ENCODE measurements at places on chromosomes 6 and 20.

GRCh38 chr6:29131691-29132090 is 23.8 kb downstream of the OR2J3 start:
- no peak for DNase-seq

DNA sequence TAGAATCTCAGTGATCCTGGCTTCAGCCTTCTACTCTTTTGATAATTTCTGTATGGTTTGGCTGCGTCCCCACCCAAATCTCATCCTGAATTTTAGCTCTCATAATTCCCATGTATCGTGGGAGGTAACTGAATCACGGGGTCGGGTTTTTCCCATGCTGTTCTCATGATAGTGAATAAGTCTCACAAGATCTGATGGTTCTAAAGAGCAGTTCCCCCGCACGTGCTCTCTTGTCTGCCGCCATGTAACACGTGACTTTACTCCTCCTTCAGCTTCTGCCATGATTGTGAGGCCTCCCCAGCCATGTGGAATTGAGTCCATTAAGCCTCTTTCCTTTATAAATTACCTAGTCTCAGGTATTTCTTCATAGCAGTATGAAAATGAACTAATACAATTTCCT is 507.2 kb downstream of the CDH26 start:
- no peak for DNase-seq

GRCh38 chr6:111471533-111471932 is 11.5 kb downstream of the REV3L start:
- DNase-seq: no peak

DNA sequence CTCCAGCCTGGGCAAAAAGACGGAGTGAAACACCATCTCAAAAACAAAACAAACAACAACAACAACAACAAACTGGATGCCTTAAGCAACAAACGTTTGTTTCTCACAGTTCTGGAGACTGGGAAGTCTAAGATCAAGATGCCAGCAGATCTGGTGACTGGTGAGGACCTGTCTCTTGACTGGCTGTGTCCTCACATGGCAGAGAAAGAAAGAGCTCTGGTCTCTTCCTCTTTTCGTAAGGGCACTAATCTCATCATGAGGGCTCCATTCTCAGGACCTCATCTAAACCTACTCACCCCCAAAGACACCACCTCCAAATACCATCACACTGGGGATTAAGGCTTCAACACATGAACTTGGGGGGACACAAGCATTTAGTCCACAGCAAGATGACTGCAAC is 13.5 kb upstream of the GFOD1 start:
- DNase-seq: no peak

- DNase-seq: no peak
Observed at GRCh38 chr6:34551720-34552119, 4.4 kb downstream of the SPDEF start.

DNA sequence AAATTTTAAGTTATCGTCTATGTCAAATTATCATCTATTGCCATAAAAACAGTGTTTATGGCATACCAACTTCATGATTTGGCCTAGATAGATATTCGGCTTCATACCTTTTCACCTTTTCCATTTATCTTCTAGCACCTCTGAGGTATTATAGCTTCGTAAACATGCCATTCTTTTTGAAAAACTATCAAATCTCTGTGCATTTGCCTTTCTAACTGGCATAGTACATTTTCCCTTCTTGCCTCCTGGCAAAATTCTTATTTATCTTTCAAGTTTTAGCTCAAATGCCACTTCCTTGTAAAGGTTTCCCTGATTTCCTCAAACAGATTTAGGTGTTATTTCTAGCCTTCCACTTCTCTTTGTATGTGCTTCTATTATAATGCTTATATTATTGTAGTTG is 7.0 kb upstream of the REV3L start:
- no peak for DNase-seq

- DNase-seq: no peak
Observed at GRCh38 chr6:135546680-135547418, 49.3 kb upstream of the AHI1 start.

DNA sequence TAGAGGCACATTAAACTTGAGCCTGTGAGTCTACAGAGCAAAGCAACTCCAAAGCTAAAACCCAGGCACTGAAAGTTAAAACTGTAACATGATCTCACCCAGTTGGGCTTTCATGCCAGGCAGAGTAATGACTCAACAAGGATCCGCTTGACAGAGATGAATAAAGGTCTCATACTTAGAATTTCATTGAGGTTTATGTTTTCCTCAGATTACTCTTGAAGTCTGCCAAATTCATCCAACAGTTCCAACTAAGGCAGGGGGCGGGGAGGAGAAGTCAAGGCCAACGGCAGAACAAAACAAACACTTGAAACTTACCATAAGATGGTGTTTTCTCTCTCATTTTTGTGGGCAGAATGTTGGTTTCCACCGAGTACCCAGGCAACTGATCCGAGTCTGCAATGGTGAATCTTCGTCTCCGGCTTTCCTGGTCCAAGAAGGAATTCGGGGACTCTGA is 54.0 kb upstream of the IPCEF1 start:
- no peak for DNase-seq

- no peak for DNase-seq
Observed at GRCh38 chr6:166338854-166339253, 3.5 kb downstream of the SFT2D1 start.

- DNase-seq: no peak
Observed at GRCh38 chr20:57428324-57429158, 37.3 kb downstream of the RBM38 start.

GRCh38 chr6:165800337-165800736 is 137.3 kb upstream of the PDE10A start:
- DNase-seq: no peak

- DNase-seq: no peak
Observed at GRCh38 chr20:11144114-11144950, 470.5 kb upstream of the JAG1 start.

GRCh38 chr6:82651845-82652335 is 288.3 kb downstream of the TPBG start:
- no peak for DNase-seq

DNA sequence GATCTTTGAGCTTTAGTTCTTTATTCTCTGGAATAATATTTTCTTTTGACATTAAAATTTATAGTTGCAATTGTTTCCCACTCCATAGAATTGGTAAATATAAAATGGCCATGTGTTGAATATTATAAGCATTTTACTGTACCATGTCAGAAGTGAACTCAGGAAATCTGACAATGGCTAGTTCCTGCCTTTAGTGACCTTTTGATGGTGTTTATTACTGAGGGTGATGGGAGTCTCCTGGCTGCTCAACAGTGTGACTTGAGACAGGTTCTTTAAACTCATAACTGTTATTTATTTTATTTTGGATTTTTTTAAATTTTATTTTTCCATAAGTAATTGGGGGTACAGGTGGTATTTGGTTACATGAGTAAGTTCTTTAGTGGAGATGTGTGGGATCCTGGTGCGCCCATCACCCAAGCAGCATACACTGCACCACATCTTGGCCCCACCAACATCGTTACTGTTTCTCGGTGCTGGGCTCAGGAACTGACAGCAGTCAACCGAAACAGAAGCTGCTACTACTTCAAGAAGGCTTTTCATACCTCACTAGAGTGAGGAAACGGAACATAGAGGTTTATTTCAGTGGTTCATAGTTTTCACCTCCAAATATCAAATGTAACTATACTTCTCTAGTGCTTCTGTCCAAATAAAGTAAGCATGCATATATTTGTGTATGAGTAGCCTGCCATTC is 90.4 kb downstream of the PLEKHG1 start:
- DNase-seq: no peak

DNA sequence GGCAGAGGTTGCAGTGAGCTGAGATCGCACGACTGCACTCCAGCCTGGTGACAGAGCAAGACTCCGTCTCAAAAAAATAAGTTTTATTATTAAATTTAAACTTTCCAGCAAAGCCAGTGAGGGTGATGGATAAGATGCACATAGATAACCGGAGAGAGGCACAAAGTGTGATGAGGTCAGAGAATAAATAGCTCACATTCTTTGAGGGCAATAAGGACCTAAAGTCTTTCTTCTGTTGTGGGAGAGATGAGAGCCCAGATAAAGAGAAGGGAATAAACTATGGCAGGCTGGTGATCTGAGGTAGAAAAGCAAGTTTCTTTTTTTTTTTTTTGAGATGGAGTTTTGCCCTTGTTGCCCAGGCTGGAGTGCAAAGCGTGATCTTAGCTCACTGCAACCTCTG is 20.6 kb upstream of the EZR start:
- no peak for DNase-seq

DNA sequence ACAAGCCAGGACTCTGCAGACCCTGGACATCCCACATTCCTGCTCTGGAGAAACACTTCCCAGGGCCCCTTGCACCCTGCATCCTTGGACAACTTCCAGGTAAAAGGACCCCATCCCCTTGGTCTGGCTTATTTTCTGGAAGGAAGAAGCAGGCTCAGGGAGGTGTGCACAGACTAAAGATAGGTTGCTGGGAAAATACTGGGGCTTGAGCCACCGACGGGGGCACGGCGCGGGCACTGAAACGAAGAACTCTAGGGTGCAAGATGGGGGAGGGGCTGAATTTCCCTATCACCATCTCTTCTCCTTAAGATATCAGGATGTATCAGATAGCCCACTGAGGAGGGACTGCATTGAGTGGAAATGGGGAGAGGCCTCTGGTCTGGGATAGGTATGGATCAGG is 805 bp downstream of the FRS3 start:
- no peak for DNase-seq

GRCh38 chr6:123489589-123489988 is 147.2 kb downstream of the TRDN start:
- DNase-seq: no peak

DNA sequence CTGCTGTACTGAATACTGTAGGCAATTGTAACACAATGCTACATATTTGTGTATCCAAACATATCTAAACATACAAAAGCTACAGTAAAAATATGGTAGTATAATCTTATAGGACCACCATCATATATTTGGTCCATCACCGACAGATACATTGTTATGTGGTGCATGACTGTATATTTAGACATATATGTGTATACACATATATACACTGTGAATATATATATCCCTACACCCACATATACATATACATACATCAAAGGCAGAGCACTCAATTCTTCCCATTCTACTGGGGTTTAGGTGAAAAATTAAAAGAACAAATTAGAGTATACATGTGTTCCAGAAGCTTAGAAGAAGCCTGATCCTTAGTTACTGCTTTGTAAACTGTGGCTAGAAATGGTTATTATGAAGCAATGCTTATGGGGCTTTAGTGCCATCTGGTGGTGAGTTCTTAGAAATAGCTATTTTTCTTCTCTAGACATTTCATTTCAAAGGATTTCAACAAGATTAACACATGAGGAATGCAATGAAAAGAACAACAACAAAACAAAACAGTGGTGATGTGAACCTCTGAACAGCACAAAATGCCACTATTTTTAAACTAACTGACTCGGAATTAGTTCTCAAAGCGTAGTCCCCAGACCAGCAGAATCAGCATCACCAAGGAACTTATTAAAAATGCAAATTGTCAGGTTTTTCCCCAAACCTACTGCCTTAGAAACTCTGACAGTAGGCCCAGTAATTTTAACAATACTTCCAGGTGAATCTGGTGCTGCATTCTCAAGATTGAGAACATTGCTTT is 38.0 kb downstream of the PKHD1 start:
- DNase-seq: no peak

GRCh38 chr20:50267041-50267865 is 76.6 kb downstream of the CEBPB start:
- no peak for DNase-seq

DNA sequence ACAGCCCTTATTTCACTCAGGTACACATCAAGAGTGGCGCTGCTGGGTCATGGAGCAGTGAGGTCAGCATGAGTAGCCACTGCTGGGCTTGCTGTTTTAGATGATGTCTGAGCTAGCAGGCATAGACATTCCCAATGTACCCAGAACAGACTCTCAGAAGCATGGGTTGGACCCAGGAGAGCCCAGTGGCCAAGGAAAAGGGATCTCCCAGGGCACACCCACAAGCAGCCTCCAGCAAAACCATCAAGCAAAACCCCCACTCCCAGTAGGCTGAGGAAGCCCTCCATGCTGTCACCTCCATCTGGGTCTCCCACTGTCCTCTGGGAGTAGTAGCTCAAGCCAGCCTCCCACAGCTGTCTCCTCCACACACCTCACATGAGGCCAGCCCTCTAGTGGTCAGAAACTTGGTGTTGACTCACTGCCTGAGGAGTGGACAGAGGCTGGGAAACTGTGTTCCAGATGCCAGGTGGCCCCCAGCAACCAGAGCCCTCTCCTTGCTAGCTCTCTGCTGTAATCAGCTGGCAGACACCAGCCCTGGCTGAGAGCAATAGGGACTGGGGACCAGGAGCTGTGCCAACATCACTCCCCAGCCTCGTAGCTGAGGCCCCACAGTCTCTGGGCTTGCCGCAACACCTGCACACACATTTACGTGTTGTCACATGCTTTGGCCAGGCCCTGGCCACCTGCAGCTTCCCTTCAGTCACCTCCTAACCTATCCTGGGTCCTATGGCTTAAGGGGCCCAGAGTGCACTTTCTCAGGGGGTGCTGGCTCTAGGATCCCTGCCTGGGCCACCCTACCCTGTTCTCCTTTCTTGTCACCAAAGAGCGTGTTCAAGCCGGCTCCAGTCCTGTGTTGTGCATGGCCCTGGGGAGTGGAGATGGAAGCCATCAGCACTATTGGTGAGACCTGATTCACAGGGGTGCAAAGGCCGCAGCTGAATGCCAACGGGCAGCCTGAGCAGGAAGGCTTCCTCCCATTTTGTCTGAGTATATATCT is 1.9 kb upstream of the AP5S1 start:
- DNase-seq: no peak

DNA sequence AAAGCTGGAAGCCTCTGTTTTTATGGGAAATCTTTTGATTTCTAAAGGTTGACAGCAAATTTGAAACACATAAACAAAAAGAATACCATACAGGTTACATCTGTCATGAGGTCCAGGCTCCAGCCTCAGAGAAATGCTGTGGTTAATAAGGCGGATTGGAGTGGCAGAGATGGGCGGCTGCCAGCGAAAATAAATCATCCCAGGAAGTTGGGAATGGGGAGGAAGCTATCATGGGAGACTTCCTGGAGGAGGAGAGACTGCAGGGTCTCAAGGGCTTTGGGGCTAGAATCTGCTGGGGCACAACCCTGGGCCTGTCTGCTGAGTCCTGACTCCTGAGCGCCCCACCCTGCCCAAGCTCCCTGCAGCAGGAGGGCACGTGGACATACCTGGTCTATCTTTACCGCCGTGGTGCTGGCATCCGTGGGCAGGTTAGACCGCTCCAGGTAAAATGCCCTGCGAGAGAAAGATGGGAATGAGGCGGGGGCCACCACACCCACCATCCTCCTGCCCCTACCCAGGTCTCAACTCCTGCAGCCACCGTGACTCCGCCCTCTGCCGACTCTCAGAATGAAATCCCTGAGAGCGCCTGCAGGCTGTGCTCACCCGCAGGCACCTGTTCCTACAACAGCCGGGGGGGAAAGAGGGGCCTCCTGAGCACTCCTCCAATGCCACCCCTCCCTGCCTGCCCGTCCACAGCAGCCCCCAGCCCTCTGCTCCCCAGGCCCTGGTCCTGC is 197.3 kb downstream of the PREX1 start:
- no peak for DNase-seq

DNA sequence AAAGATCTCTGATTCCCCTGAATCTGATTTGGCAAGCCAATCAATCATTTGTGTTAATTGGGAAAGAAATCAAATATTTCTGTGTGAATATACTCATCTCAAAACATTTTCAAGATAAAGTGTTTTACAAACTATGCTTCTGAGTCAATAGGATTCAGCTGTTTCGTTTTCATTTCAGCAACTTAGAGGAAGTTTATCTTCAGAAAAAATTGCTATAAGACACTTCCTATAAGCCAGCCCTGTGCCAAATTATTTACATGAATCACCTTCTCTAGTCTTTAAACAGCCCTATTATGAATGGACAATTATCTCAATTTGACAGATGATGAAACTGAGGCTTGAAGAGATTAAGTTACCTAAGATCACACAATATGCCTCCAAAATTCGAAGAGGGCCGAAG is 10.9 kb downstream of the DEFB129 start:
- no peak for DNase-seq

Measured in stimulated activated CD4-positive, alpha-beta T cell treated with anti-CD3 and anti-CD28 coated beads, Interleukin-2, amount 100 ng/mL, for 4 hours (primary cell).